ENCODE measurements at places on chromosomes 16 and 17. TPM values are rescaled to one million over a fixed set of nuclear protein-coding genes. Genes with fewer than 3 reads are reported as not detected.

DNA sequence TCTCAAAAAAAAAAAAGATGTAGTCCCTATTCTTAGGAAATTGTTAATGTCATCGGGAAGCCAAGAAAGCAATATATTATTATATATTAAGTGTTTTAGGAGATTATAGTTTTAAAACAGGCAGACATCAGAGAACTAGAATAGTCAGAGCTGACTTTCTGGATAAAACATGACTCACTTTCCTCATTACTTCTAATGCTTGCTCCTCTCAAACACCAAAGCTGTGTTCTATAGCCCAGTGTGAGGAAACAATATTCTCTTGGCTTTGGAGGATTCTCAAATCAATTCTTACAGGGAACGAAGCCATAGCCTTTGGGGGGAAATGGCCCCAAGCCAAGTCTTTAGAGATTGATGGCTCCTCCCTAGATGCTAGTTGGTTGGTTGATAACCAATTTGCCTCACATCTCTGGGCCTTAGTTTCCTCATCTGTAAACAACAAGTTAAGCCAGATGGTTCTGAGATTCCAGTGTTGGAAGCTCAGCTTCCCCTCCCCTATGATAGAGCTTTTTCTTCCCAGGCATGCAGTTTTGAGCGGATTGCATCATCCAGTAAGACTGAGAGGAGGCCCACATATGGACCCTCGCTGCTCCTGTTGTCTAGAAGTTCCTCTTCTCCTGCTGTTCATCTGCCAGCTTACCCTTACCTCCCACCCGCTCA is 12.4 kb downstream of the NMT1 start:
- H3K27me3 ChIP-seq, result no peaks in the 10 kb centered on the region
- no peaks in the 10 kb centered on the region for H3K36me3 ChIP-seq
- H3K4me1 ChIP-seq, result peaks cover 78% of the 10 kb centered on the region
- H3K4me3 ChIP-seq, result no peak overlapping the region
- peak; percentile 93 for DNase-seq

- H3K36me3 ChIP-seq, result no peaks in the 10 kb centered on the region
- no peaks in the 10 kb centered on the region for H3K27me3 ChIP-seq
- no peak overlapping the region for H3K4me3 ChIP-seq
- H3K27ac ChIP-seq, result no peak overlapping the region
- H3K4me1 ChIP-seq, result no peaks in the 10 kb centered on the region
Observed at GRCh38 chr16:23667355-23667659, 11.4 kb upstream of the PLK1 start.

DNA sequence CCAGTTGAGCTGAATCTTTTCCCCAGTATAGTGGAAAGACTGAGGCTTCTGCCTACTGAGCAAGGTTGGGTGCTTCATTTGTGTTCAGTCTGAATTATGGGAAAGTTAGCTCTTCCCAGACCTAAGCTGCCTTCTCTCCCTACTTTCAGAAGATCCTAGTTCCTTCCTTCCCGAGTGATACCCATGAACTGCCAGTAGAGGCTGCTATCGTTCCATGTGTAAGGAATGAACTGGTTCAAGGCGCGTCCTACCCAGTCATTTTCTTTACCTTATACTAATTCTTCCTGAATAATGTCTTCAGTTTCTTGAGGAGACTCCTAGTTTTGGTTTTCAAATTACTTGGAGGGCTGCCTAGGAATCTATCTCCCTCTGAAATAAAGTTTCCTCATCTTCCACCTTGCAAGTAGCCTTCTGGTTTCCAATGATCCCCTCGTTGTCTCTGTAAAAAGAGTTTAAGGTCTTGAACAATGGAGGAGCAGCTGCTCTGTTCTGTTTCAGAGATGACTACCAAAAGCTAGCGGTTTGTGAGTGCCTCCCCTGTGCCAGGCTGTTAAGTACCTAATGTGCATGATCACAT is 934 bp upstream of the AOC2 start:
- H3K4me1 ChIP-seq, result peaks cover 7% of the 10 kb centered on the region
- H3K27me3 ChIP-seq, result no peaks in the 10 kb centered on the region
- H3K27ac ChIP-seq, result no peak overlapping the region
- H3K36me3 ChIP-seq, result no peaks in the 10 kb centered on the region

DNA sequence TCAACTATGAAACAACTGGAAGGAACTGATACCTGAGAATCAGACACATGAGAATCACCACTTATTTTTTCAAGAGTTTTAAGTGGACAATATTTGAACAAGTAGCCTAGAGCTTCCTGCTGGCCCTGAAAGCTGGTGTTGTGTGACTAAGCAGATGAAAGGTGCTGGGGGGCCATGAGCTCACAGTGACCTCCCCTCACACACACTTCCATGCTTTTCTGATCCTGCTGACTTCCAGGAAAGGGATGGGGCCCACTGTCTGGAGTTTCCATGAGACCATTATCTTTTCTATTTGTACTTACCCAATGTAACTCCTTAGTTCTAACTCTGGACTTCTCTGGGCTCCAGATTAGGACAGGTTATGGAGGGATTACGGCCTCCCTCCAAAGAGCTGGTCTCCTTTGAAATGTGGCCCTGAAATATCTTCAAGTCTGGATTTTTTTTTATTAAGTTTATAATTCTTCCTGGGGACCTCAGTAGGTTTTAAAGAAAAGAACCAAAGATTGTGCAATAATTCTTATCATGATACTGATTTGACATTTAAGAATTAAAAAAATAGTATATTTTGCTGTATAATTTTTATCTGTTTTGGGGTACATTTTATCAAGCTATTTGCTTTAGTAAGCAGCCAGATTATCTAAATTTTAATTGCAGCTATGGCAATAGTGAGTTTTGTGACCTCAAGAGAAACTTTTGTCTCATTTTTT is 4.9 kb downstream of the CAPNS2 start:
- H3K27me3 ChIP-seq, result no peaks in the 10 kb centered on the region
- no peak overlapping the region for H3K4me3 ChIP-seq
- H3K27ac ChIP-seq, result no peak overlapping the region

GRCh38 chr17:44137891-44138709 is 3.6 kb upstream of the HROB start:
- no peak for DNase-seq
- H3K4me3 ChIP-seq, result peak overlapping the region; percentile 7
- peak overlapping the region; percentile 65 for H3K27ac ChIP-seq

- no peaks in the 10 kb centered on the region for H3K27me3 ChIP-seq
- no peak for DNase-seq
- H3K4me3 ChIP-seq, result no peak overlapping the region
Observed at GRCh38 chr17:300881-301280, 51.7 kb downstream of the RPH3AL start.

GOT2 gene
- 57.5 TPM for total RNA-seq

GRCh38 chr16:73131156-73131862 is 83.4 kb upstream of the ZFHX3 start:
- H3K27me3 ChIP-seq, result no peaks in the 10 kb centered on the region
- no peaks in the 10 kb centered on the region for H3K4me1 ChIP-seq
- H3K36me3 ChIP-seq, result no peaks in the 10 kb centered on the region
- no peak overlapping the region for H3K27ac ChIP-seq

DNA sequence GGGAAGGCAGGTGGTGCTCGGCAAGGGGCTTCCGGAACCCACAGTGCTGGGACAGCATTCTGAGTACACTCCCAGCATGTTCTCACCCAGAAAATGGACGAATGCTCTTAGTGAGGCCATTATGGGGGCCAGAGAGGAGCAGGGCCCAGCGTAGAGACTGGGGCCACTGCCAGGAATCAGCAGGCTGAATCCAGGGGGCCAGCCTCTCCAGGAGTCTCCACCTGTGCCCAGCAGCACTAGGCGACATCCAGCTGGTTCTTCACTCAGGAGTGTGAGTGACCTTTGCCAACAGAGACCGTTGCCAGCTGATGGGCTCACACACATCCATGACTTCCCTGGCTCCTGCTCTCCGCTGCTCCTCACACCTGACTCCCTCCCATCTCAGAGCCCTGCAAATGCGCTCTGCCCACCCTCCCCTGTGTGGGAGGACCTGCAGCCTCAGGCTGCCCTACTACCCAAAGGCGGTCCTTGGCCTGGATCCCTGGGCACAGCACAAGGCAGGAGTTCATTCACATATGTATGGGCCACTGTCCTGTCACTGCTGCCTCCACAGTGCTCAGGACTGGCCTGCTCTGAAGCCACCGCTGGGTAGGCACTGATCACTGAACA is 5.1 kb downstream of the RHBDF1 start:
- H3K4me1 ChIP-seq, result peaks cover 63% of the 10 kb centered on the region
- DNase-seq, result no peak
- peak overlapping the region; percentile 92 for H3K27ac ChIP-seq
- H3K36me3 ChIP-seq, result no peaks in the 10 kb centered on the region

DNA sequence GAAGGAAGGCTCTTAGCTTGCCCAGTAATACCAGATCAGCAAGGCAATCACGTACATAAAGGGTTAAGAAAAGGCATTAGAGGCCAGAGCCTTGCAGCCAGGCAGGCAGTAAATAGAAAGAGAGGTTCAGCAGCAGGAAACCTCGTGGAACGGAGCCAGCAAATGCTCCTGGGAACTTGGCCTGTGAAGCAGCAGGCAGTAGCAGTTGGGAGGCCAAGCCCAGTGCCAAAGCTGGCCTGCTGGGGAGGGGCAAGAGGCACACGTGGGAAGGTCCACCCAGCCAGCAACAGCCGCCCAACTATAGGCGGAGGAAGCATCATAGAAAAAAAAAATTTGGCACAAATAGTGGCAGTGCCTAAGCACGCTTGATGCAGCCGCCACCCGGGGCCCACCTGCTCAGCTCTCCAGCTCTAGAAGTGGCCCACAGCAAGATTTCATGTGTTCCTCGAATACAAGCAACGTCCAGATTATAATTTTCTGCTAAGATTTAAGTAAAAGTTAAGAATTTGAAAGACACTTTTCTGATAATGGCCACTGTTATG is 2339.5 kb downstream of the TP53TG3F start:
- no peaks in the 10 kb centered on the region for H3K4me1 ChIP-seq
- H3K27ac ChIP-seq, result no peak overlapping the region
- no peaks in the 10 kb centered on the region for H3K36me3 ChIP-seq
- no peaks in the 10 kb centered on the region for H3K27me3 ChIP-seq
- DNase-seq, result no peak
- no peak overlapping the region for H3K4me3 ChIP-seq

KRTAP4-1 gene
- not detected for total RNA-seq

DNA sequence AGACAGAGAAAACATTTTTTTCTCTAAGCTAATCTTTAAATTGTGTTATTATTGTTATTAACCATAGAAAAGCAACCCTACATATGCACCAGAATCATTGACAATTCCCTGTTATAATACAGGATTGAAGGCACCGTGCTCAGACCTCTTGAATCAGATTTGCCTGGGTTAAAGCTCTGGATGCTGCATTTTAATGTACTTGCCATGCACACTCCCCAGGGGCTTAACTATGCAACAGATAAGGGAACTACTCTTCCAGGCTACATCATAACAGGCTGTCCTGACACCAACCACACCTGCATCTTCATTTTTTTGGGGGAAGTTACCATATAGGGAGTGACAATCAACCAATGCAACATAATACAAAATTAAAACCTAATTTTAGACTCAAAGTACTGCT is 1187.6 kb upstream of the CDH8 start:
- no peaks in the 10 kb centered on the region for H3K36me3 ChIP-seq
- no peaks in the 10 kb centered on the region for H3K4me1 ChIP-seq
- H3K4me3 ChIP-seq, result no peak overlapping the region
- no peaks in the 10 kb centered on the region for H3K27me3 ChIP-seq
- H3K27ac ChIP-seq, result no peak overlapping the region

DNA sequence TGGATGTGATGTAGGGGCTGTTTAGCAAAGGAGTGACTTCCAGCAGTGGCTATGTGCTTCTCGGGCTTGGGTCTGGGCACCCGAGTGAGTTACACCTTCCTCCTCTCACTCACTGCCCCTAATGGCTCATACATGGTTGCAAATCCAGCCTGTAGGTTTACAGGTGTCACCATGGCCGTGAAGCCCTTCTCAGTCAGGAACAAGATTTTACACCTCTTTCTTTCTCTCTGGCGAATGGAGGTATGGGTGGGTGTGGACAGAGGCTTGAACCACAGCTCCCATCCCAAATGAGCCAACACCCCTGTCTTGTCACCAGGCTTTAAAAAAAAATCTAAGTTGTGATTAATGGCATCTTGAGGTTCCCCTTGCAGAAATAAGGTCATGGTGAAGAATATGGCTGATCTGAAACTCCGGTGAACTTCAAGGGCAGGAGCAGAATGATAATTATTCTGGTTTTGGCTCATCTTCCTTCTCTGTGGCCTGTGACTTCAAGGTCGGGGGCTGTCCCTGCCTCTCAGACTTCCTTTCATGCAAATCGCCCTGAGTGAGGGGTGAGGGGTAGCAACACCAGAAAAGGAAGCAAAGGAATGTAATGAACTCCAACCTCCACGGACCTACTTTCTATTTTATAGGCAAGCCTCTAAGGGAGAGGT is 331.2 kb downstream of the MAF start:
- no peak overlapping the region for H3K4me3 ChIP-seq
- no peak for DNase-seq
- H3K27me3 ChIP-seq, result no peaks in the 10 kb centered on the region
- H3K36me3 ChIP-seq, result no peaks in the 10 kb centered on the region
- H3K4me1 ChIP-seq, result no peaks in the 10 kb centered on the region
- H3K27ac ChIP-seq, result no peak overlapping the region

DNA sequence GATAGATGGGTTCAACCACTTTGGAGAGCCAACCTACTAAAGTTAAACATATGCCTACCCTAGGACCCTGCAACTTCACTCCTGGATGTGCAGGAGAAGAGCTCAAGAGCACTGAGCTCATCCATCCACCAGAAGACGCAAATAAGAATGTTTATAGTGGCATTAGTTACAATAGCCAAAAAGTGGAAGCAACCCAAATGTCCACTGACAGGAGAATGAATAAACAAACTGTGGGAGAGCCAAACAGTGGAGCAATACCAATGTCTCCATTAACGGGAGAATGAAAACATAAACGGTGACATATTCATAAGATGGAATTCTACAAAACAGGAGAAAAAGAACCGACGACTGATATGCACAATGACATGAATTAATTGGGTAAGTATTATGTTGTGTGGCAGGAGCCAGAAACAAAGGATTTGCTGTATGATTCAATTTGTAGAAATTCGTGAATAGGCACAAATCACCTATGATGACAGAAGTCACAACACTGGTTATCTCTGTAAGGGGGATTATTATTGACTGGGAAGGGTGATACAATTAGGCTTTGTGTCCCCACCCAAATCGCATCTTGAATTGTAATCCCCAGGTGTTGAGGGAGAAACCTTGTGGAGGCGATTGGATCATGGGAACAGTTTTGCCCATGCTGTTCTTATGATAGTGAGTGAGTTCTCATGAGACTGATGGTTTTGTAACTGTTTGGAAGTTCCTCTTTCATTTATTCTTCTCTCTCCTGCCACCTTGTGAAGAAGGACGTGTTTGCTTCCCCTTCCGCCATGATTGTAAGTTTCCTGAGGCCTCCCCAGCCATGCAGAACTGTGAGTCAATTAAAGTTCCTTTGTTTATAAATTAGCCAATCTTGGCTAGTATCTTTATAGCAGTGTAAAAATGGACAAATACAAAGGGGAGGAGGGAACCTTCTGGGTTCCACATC is 57.9 kb upstream of the PLCG2 start:
- H3K4me3 ChIP-seq, result no peak overlapping the region
- H3K36me3 ChIP-seq, result no peaks in the 10 kb centered on the region
- peak overlapping the region; percentile 65 for H3K27ac ChIP-seq

Measured in vagina (tissue), 2 donors.